ENCODE measurements at places on chromosomes 1 and 21. TPM values are rescaled to one million over a fixed set of nuclear protein-coding genes. Genes with fewer than 3 reads are reported as not detected.
A peak's percentile ranks its signal among the peaks of the same experiment; 100 is the strongest.

DNA sequence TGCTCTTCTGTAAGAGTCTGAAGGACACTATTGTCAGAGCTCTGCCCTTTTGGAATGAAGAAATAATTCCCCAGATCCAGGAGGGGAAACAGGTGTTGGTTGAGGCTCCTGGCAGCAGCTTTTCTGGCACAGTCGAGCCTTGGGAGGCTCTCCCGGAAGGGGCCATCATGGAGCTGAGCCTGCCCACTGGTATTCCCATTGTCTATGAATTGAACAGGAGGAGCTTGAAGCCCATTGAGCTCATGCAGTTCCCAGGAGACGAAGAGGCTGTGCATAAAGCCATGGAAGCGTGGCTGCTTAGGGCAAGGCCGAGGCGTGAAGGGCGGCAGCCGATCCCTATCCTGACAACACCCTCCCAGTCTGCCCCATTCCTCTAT, 26.6 kb downstream of the UBE4B start:
- no peak for DNase-seq

CYP2J2 gene
- total RNA-seq = 4.3 TPM

ADGRL2 gene
- 117 TPM for total RNA-seq

IVNS1ABP gene
- 565 TPM for total RNA-seq

GRCh38 chr1:87370544-87370943, 41.9 kb downstream of the LMO4 start:
- no peak for DNase-seq

DNA sequence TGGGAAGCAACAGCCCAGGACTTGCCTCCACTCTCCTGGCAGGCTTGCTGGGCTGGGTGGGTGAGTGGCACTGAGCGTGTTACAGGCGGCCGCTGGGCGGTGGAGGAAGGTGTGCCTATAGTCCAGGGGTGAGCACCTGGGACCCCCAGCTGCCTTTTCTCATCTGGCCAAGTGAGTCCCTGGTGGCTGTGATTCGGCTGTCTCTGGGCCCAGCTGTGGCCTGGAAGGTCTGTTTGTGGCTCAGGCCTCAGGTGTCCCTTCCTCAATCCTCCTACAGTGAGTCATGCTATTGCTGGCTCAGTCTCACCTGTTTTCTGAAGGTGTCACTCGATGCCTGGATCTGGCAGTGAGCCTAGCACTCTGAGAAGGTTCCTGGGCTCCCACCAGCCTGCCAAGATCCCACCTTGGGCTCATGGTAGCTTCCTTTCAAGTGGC, 564.2 kb downstream of the PTPRU start:
- peak; percentile 15 for DNase-seq
